Urinary bladder (tissue), 4 donors: ENCODE measurements at places on chromosomes 3 and 15.
A peak's percentile ranks its signal among the peaks of the same experiment; 100 is the strongest.

DNA sequence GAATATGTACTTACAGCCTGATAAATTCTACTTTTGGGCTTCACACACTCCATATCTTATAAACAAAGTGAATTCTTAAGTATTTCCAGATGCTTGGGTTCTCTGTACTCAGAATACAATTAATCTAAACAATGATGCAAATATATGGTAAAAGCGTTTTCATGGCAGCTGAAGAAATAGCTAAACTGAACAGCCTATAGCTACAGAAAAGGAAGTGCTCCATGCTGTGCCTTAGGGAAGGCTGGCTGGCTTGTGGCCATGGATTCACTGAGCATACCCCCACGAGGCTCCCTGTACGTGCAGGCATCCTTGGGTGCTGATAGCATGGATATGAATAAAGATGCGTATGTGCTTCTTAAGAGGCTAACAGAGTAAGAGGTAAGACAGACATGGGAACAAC, 264.0 kb downstream of the KLF13 start:
- DNase-seq: no peak

GRCh38 chr3:134201201-134202130, 49.2 kb downstream of the RYK start:
- DNase-seq: no peak

- no peak for DNase-seq
These were observed 87.2 kb upstream of the SLC4A7 start for GRCh38 chr3:27571345-27571744.

GRCh38 chr15:53611145-53611920, 148.1 kb downstream of the WDR72 start:
- DNase-seq: no peak

DNA sequence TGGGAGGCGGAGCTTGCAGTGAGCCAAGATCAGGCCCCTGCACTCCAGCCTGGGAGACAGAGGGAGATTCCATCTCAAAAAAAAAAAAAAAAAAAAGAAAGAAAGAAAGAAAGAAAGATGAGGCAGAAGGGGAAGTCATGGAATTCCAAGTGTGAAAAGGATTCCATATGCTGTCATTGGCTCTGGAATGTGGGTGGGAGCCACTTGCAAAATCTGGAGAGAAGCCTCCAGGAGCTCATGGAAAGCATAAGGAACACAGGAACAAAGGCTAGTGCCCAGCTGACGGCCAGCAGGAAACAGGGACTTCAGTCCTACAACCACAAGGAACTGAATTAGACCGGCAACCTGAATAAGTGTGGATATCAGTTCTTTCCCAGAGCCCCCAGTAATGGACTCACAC, 12.5 kb upstream of the TRAK1 start:
- no peak for DNase-seq

- DNase-seq: no peak
These were observed 112.5 kb downstream of the ASB7 start for GRCh38 chr15:100714749-100715342.

- no peak for DNase-seq
These were observed 95.8 kb downstream of the ZPLD1 start for GRCh38 chr3:102530415-102531181.

GRCh38 chr3:43316783-43317460, 30.6 kb downstream of the SNRK start:
- DNase-seq: no peak

DNA sequence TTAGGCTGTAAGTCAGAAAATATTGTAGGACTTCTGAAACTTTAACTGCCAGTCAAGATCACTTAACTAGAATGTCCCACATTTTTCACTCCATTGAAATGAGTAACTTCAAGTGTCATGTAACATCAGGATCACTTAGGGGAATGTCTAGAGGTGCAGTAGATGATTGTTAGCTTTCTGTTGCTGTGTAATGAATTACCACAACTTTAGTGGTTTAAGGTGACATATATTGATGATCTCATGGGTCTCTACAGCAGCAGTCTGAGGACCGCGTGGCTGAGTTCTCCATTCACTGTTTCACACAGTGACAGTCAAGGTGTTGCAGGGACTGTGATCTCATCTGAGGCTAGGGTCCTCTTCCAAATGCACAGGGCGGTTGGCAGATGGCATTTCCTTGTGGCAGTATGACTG, 82.7 kb downstream of the SLC25A26 start:
- no peak for DNase-seq

- no peak for DNase-seq
These were observed 340.6 kb downstream of the PTPRG start for GRCh38 chr3:61901986-61902385.

GRCh38 chr3:42906848-42907183, 874 bp downstream of the ZNF662 start:
- no peak for DNase-seq

- no peak for DNase-seq
These were observed 17.1 kb downstream of the CACNA2D2 start for GRCh38 chr3:50486219-50486888.

DNA sequence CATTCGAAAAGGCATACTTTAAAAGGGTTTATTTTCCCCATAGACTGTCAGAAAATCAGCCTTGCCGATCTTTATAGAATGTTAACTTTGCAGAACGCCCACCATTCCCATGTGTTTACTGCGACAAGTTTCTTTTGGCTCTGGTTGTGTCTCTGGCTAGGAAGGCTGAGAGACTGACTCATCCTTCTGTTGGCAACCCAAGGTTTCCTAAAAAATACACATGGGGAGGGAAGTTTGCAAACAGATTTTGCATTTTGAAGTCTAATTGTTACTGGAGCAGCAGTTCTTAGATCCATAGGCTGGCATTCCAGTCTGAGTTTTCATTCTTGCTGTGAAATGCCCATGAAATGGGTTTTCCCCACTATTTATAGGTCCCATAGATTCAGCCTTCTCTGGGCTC, 37.9 kb upstream of the MINAR1 start:
- no peak for DNase-seq

- DNase-seq: no peak
These were observed 19.1 kb downstream of the IREB2 start for GRCh38 chr15:78457101-78457500.

GRCh38 chr3:52925405-52926313, 28.3 kb upstream of the STIMATE start:
- DNase-seq: no peak

- DNase-seq: no peak
These were observed 46.6 kb downstream of the LARS2 start for GRCh38 chr3:45434996-45435395.

DNA sequence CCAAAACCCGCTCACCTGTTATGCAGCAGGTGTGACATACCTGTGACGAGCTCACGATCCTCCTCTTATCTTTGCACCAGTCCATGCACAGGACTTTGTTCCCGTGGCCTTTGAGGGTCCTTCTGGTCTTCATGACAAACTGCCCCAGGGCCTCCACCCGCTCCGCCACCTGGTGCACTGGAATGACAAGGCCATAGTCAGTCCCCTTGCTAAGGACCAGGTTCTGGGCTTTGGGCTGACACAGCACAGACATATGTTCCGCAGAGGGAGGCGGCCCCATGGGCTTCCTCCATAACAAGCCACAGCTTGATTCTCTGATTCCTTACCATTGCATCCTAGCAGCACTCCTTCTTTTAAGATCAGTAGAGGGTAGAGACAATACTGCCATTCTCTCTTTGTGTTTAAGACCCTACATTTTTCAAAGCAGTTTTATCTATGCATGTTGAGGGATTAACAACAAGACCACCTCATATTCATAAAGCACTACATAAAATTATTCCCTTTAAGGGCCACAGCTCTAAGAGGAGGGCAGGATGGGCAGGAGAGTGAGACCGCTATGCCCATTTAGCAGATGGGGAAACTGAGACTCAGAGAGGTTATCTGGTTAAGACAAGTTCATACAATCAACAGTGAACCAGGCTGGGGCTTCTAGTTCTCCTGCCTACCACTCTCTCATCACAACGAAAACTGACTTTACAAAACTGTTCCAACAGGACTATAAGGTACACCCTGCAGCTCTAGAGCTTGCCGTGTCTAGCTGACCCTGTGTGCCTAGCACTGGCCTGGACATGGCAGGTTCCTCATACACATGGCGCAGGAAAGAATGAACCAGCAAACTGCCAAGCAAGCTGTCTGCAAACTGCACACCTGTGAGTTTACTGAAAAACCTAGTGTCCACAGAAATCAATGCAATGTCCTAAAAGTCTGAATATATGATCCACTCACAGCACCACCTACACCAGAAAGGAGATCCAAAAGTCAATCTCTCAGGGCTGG, 37.0 kb downstream of the GNB5 start:
- no peak for DNase-seq

- no peak for DNase-seq
These were observed 61.9 kb downstream of the WHAMM start for GRCh38 chr15:82871358-82871757.

GRCh38 chr15:58467722-58468423, 36.1 kb downstream of the LIPC start:
- no peak for DNase-seq

DNA sequence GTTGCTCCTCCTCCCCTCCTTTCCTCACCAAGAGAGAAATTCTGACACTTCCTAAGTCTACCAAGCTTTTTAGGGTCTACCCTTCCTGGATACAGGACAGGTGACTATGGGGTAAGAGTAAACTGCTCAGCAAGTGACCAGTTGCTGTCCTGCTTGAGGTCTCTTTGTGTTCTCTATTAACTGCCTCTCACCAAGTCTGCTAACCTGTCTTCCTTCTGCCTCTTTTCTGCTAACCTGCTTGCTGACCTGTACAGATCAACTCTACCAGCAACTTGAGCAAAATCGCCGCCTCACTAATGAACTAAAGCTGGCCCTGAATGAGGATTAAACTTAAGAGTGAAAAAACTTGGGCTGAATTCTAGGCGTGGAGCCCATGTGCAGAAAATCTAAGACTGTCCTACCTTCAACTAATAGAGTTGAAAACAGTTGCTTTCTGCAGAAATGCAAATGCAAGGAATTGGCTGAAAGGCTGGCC, 27.1 kb downstream of the TPM1 start:
- no peak for DNase-seq

GRCh38 chr15:95169541-95170459, 938.4 kb downstream of the MCTP2 start:
- peak; percentile 41 for DNase-seq

- no peak for DNase-seq
These were observed 95.4 kb downstream of the SRGAP3 start for GRCh38 chr3:9153904-9154619.

GRCh38 chr3:71695000-71695482, 30.2 kb downstream of the EIF4E3 start:
- no peak for DNase-seq

- no peak for DNase-seq
These were observed 5.6 kb upstream of the TMEM45A start for GRCh38 chr3:100486808-100487207.

- DNase-seq: no peak
These were observed 25.0 kb downstream of the TCF12 start for GRCh38 chr15:56943403-56943802.

DNA sequence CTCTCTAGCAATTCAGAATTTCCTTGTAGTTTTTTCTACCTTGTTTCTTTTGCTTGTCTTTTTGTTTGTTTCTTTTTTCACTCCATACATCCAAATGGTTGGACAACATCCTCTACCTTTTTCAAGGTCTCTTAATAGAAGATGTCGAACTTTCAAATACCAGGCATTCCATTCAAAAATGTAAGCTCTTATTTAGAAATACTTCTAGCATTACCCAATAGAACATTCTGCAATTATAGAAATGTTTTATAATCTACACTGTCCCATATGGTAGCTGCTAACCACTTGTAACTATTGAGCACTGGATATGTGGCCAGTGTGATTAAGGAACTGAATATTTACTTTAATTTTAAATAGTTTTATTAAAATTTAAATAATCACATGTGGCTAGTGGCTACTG, 196.2 kb upstream of the MRPL3 start:
- no peak for DNase-seq

DNA sequence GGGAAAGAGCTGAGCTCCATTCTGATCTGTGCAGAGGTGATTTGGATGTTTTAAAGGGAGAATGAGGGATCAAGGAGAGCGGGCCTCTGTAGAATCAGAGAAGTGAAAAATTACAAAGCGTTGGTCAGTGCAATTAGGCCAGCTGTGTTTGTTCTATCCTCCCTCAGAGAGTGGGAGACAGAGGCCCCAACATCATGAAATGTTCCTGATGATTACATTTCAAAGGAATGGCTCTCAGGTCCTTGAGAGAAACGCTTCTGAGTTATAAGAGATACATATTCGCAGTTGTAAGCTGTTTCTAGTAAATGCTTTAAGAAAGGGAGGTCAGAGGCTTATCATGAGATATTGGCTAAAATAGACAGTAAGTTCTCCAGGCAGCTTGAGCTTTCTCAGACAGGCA, 15.7 kb upstream of the CAND2 start:
- no peak for DNase-seq

DNA sequence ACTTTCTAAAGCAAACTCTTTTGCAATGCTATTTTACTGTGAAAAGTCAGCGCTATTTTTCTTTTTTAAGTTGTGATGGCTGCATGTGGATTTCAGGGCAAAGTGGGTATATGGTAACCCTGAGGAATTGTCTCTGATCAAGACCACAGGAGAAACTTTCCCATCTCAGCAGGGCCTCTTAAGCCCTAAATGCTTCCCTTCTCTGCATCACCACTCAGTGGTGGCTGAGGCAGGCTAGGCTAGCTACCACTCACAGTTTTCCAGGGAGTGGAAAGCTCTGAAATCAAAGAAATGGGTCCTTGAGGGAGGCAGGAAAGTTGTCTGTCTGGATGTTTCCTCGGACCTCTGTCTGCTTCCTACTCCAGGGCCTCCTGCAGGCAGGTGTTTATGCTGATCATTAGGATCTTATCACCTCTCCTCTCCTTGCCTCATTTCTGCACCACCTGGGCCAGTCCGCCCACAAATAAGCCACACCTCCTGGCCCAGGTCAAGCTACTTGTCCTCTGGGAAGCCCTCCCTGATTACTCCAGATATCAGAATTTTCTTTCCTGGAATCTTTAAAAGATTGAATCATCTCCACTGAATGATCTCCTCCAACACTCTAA, 37.0 kb downstream of the CEMIP start:
- no peak for DNase-seq

DNA sequence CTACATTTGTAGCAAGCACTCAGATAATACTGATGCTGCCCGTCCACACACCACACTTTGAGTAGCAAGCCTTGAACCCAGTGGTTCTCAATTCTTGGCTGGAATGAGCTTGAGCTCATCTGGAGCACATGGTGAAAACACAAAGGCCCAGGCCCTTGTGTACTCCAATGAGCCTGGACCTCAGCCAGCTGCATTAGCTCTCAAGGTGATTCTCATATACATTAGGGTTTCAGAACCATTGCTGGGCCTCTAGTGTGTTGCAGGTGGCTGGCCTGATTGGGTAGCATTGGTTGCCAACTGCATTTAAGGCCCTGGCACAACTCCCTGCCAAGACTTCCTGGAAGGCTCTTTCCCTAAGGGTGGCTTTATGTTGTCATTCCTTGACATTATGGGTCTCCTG, 23.4 kb upstream of the ZFAND6 start:
- no peak for DNase-seq

DNA sequence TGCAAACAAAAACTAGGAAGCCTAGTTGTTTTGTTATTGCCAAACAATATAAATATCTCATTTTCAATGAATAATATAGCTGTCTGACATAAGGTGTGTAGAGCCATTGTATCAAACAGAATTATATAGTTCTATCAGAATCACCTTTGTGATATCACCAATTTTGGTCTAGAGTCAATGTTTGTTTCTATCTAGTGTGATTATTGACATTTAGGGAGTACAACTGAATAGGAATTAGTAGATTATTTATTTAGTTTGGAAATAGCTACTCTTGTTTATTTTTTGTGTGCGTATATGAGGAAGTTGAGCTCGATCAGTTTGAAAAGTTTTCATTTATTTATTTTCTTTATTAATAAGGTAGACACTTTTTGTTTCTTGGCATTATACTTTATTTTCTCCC, 389.7 kb downstream of the NAALADL2 start:
- DNase-seq: no peak

- DNase-seq: no peak
These were observed 1.1 kb upstream of the SUCLG2 start for GRCh38 chr3:67655364-67656121.

GRCh38 chr15:96184297-96184696, 146.2 kb upstream of the NR2F2 start:
- DNase-seq: no peak
